ENCODE measurements at places on chromosomes 11 and 22.

DNA sequence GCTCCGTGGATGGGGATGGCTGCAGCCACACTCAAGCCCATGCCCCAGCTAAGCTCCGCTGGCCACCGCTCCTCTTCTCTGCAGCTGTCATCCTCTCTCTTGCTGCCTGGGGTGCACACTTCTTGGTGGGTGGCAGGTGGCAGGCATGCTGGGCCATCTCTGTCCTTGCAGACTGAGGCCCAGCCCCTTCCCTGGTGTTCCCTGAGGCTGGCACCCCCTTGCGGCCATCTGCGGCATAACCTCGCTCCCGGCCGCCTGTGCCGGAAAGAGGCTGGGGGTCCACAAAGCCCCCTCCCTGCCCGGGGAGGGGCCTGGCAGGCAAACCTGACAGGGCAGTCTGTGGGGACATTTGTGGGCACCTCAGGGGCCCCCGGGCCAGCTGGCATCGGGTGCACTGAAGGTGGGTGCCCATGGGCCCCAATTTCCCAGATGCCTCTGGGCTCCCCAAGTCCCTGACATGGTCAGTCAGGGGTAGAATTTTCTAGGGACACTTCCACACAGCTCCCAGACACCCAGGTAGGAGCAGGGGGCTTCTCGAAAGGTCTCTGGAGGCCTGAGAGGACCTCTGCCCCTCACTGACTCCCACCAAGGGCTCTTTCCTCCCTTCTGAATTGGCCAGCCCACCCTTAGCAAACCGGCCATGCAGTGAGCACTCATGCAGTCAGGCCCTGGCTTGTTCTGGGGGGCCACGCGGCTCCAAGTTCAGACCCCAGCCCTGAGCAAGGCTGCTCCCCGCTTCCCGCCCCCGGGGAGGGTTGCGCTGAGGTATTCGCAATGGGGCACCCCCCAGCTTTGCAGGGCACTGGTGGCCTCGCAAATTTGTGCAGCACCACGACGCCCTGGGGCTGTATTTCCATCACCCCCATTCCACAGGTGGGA is 23.5 kb upstream of the TH start:
- DNase-seq = peak; percentile 32

- DNase-seq = no peak
Observed at GRCh38 chr22:36010090-36010489, 18.5 kb downstream of the RBFOX2 start.

- no peak for DNase-seq
Observed at GRCh38 chr11:33490842-33491370, 209.7 kb downstream of the C11orf91 start.

DNA sequence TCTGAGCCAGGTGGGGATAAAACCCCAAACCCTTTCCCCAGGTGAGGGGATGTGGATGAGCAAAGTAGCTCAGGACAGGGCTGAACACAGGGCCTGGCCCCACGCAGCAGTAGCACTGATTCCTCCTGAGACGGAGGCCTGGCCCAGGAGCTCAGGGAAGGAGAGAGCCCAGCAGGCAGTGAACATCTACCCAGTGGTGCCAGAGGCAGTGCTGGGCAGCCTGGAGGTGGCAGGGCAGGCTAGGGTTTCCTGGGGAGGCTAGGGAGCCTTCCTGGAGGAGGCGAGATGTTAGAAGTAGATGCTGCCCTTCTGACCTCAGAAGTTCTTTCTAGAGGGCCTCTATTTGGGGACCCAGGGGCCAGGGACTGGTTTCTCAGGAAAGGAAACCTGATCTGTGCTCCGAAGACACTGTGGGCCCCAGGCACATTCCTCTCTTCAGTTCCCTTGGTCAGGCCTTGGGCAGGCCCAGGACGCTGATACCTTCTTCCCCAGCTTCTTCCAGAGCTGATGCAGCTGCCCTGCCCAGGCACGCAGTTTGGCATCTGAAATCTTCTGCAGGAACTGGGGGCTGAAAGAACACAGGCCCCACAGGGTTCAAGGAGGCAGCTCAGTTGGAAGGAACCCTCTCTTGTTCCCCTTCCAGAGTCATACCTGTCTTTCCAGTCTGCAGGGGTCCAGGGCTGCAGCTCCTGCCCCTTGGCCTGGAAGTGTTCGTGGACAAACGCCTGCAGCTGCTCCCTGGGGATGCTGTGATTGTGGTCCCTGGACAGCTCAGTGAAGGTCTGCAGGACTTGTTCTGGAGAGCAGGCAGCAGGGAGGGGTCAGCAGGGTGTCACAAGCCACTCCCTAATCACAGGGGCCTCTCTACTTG is 16.8 kb downstream of the TREH start:
- DNase-seq = no peak

DNA sequence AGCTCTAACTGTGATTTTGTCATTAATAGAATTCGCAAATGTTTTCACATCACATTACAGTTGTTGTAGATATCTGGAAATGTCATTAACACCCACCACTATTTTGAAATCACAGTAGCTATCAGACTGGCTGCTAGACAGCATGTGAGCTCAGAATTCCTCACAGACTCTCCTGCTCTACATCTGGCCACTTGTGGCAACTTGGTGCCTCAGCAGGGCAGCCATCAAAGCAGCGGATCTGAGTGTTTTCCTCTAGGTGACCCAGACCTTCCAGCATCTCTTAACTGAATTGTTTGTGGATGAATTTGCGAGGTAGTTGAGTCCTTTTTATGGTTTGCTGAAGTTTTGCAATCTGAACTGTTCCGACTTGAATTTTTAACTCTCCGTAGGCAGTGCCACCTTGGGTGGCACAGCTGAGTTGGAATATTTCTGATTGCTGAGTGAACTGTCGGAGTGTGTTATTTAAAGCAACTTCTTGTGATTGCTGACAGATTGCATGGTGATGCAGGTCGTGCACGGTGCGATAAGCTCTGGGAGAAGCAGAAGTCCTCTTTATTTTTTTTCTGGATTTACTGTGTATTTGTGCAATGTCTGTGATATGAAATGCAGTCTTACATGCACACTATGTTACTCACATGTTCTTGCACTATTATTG is 114.0 kb upstream of the PLET1 start:
- no peak for DNase-seq

- no peak for DNase-seq
Observed at GRCh38 chr11:75539459-75540334, 14.0 kb upstream of the GDPD5 start.
